ENCODE measurements at places on chromosomes 5 and 9.

GRCh38 chr9:116543731-116544400, 143.2 kb upstream of the TRIM32 start:
- DNase-seq = no peak

- no peak for DNase-seq
These were observed 116.5 kb upstream of the PHYKPL start for GRCh38 chr5:178349075-178349511.

DNA sequence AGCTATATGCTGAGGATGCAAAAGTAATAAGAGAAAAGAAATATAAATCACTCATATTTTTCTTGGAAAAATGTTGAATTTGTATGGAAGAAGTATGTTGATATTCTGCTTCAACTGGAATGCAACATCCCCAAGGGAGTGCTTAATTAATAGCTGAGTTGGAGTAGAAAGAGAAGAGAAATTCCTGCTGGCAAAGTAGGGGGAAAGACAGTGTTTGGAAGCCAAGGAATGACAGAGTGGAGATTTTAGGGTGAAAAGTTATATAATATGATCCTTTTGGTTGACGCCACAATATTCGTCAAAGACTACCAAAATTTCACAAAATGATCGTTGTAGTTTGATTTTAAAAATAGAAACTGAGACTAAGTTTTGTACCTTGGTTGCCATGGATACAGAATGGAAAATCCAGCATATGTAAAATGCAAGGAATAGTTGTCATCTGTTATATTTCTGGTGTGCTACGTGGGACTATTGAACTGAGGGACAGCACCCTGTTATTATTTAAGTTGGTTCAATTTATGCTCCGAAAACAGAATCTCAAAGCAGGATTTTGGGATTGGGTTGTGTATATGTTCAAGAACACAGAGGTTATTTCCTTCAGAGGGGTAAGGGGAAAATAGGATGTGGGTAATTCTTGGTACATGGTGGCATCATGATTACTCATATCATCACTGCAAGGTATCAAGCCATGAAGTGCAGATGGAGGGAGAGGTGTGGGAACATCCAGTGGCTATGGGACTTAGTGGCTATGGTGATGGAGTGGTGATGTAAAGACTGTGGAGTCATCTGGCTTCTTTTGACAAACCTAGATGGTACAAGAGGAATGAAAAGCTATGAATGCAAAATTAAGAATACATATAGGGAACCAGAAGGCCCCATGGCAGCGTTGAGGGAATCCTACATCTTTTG, 61.0 kb downstream of the SUB1 start:
- DNase-seq = no peak

DNA sequence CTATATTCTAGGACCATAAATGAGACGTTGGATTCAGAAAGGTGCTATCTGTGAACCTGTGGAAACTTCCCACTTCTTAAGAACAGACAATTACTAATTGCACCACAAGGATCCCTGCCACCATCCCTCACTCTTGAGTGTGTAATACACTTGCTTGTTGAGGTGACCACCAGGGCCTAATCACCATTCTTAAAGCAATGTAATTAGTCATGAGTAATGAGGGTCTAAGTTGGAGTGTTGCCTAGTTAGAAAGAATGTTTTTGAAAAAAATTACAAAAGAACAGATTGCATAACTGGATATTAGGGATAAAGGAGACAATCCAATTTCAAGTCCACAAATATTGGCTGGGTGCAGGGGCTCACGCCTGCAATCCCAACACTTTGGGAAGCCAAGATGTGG, 56.9 kb upstream of the TRIO start:
- DNase-seq = no peak

DNA sequence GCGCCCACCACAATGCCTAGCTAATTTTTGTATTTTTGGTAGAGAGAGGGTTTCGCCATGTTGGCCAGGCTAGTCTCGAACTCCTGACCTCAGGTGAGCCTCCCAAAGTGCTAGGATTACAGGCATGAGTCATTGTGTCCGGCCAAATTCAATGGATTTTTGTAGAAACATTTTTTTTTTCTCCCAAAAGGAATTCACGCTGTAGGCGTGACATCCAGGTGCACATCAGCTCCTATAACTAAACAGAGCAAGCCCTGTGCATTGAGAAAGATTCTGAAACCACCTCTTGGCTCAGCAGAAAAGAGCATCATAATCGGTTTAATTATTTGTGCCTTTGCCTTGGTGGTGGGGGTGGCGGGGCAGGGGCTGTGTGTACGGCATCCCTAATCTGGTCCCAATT, 32.9 kb upstream of the DAB2IP start:
- DNase-seq = no peak

DNA sequence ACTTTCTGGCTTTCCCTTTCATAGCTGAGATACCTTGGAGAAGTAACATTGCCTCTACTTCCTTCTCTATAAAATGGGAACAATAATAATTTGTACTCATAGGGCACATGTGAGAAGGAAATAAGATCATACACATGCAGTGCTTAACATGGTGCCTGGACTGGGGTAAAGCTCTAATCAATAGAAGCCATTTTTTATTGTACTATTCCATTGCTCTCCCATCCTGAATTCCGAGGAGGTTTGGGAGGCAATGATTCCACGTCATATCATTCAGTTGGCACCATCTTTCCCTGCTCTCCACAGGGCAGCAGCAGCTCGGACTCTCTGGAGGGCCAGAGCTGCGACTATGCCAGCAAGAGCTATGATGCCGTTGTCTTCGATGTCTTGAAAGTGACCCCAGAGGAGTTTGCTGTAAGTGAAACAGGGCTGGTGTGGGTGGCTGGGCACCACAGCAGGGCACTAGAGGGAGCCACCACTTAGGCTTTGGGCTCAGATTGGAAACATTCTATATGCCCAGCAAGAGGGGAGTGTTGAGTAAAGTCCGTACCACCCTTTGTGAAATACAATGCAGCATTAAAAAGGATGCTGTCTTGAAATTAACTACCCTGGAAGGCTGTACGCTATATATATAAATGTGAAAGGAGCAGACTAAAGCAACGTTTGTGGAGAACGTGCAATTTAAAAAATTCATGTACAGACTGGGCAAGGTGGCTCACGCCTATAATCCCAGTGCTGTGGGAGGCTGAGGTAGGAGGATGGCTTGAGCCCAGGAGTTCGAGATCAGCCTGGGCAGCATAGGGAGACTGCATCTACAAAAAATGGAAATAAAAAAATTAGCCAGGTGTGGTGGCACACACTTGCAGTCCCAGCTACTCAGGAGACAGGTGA, 51.2 kb downstream of the RALGPS1 start:
- no peak for DNase-seq

- no peak for DNase-seq
These were observed 57.7 kb upstream of the EXOC3 start for GRCh38 chr5:385321-385720.
